ENCODE measurements at places on chromosomes 1 and 21.
A peak's percentile ranks its signal among the peaks of the same experiment; 100 is the strongest.

- DNase-seq, result no peak
Observed at GRCh38 chr1:118254491-118255425, 69.7 kb upstream of the SPAG17 start.

GRCh38 chr1:72777918-72778317, 495.6 kb upstream of the NEGR1 start:
- DNase-seq, result no peak

- DNase-seq, result no peak
Observed at GRCh38 chr1:23980728-23981070, 572 bp upstream of the SRSF10 start.

DNA sequence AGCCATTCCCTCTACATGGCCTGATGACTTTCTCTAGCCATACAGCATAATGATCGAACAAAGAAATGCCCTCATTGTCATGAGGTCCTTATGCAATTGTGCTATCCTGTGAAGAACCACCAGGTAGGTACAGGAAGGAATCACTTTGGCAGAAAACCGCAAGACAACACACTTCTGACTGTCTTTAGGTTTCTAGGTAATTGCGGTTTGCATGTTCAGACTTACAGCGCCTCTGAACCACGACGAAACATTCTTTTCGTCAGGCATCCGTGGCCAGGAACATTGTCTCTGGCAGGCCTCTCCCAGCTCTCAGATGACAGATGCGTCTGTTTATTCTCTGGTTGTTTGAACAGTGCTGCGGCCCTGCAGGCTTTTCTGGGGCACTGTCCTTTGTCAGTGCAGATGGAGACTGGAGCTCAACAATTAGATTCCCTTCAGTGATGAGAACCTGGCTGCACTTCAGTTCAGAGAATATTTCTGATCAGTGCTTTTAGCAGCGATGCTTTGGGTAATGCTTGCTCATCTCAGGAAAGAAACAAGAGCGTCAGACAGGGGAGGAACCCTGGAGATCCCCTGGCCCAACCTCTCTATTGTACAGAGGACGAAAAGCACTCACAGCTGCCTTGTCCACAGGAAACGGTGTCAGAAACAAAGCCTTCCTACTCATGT, 63.4 kb downstream of the B3GALT5 start:
- no peak for DNase-seq

DNA sequence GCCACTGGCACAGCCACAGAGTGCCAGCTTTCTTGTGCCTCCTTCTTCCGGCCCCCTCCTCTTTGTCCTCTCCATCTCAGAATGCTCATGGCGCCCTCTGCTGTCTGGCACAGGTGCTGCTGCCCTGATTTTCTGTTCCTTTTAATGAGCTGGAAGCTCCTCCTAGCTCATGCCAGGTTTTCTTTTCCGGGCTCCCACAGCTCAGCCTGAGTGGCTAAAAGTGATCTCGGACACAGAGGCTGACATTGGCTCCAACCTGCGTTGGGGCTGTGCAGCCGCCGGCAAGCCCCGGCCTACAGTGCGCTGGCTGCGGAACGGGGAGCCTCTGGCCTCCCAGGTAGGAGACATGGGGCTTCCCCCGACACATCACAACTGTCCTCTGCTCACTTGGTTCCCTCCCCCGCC, 18.7 kb downstream of the CNTN2 start:
- peak; percentile 12 for DNase-seq

GRCh38 chr1:173009597-173009996, 41.1 kb downstream of the TNFSF18 start:
- no peak for DNase-seq

- no peak for DNase-seq
Observed at GRCh38 chr1:104973516-104973915, 1223.8 kb downstream of the AMY1C start.

DNA sequence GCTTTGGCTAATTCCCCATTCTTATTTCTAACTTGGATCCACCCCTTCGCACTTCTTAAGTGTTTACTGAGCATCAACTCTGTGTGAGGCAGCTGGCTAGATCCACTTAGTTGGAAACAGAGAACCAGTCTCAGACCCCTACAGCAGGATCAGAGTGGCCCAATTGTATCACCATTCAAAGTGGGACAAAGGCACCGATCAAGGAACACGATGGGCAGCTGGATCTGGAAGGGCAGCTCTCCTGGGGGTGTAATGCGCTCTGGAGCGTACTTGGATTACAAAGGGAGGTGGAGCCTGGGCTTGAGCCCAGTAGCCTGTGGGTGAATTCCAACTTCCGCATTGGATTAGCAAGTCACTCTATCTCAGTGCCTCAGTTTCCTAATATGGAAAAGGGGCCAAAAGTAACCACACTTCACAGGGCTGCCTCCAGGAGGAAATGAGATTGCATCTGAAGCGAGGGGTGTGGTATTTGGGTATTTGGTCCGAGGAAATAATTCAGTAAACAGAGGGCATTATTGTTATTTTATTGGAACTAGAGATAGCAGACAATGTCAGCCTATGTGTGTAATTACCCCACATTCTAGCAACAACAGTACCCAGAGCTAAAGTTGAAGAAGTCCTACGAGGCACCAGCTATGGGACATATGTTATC, 11.9 kb downstream of the ECE1 start:
- no peak for DNase-seq

DNA sequence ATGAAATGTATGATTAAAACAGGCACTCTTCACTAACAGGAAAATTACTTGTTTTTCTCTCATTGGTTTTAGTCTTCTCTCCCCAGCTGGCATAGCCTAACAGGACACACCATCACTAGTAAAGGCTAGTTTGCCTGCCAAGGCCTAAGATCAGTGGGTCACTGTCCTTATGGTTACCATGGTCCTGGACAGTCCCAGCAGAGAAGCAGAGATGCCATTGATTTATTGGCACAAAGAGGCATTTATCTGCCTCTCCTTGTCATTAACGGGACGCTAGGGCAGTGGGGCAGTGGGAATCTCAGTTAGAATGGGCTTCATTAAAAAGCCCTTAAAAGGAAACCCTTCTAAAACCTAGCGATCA, 13.9 kb downstream of the CD247 start:
- DNase-seq, result no peak

DNA sequence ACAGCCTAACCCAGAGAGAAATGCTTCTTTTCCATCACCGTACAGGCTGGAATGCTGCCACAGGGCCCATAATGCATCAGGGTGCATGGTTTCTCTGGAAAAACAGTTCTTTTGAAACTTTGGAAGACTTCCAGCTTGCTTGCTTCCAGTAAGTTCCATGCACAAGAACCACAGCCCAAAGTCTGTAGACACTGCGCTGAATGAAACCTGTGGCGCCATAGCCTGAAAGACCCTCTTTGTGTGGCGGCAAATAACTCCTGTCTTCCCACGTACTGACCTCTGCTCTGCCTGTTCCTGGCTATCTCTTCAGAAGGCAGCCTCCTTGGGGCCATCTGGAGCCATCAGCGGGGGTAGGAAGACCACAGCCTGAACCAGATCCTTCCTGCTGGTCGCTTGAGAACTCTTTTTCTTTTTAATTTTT, 15.1 kb downstream of the MIIP start:
- no peak for DNase-seq

DNA sequence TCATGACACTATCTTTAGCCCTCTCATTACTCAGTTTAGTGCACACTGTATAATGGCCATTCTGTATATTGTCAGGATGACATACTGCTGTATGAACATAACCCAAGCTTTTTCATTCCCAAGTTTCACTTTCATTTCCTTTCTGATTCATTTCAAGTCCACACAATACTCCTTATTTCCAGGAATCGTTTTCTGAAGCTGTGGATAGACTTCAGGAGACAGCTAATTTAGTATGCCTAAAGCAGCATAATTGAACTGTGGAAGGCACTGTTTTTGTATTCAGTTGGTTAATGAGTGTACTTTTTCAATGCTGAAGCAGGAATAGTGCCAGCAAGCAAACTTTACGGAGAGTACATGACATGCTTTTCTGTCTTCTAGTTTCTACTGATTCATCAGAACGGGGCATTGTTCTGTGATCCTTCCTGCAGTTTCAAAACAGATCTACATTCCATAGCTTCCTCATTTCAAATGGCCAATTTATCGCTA, 578.5 kb upstream of the ZP4 start:
- no peak for DNase-seq

GRCh38 chr1:172585348-172585747, 52.4 kb downstream of the SUCO start:
- no peak for DNase-seq

GRCh38 chr1:188700116-188700515, 1777.5 kb downstream of the BRINP3 start:
- no peak for DNase-seq

GRCh38 chr1:67031859-67032247, 22.1 kb downstream of the SLC35D1 start:
- DNase-seq, result no peak

DNA sequence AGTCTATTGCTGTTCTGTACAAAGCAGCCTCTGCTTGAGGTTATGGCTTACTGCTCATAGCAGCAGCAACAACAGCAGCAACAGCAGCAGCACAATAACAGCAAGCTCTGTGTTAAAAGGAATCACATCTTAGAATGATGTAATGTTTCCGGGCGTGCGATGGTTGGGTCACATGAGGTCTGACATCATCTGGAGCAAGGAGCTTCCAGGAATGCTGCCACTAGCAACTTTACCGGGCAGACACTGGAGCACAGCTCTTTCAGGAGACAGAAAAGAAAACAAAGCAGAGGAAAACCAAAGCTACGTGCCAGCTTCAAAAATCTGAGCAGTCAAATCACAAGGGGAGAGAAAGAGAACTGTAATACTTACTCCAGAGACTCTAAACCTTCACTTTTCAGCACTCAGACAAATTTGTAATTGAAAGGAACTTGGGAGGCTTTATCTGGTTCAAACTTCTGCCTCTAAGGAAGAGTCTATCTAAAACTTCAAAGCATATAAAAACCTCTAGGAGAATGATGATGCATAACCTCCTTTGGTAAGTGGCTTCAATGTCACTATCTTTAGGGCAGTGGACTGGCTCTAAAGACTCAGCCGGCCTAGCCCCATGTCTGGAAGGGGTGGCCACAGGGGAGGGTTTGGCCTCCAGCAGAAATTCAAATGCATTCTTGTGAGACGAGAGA, 28.3 kb upstream of the RAB3GAP2 start:
- DNase-seq, result peak; percentile 38

GRCh38 chr1:77134359-77134758, 84.9 kb downstream of the PIGK start:
- DNase-seq, result no peak

DNA sequence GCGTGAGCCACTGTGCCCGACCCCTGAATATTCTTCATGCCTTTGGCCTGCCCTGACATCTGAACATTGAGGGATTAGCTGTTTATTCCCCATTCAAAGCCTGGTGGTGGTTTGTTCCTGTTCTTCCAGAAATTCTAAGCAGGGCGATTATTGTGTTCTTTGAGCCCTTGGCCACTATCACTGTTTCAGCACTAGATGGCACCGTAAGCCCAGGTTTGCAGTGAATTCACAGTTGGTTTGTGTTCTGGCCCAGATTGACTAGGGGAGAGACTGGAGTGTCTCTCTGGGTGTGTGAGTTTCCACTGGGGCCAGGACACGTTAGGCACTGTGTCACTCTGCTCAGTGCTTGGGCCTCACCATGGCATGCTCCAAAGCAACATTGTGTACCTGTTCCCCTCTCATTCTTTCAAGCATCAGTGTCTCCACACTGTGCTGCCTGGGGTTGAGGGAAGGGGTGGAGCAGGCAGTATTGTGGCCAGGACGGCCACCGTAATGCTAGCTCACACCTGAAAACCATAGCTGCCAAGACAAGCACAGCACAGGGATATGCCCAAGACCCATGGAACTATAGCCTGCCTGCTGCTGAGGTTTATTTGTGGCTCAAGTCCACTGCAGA, 52.7 kb downstream of the PKN2 start:
- no peak for DNase-seq

GRCh38 chr21:35057428-35057827, 8.3 kb upstream of the RUNX1 start:
- no peak for DNase-seq

- no peak for DNase-seq
Observed at GRCh38 chr1:76095802-76096201, 21.3 kb downstream of the ST6GALNAC3 start.

- no peak for DNase-seq
Observed at GRCh38 chr1:36576118-36576517, 93.4 kb upstream of the CSF3R start.

DNA sequence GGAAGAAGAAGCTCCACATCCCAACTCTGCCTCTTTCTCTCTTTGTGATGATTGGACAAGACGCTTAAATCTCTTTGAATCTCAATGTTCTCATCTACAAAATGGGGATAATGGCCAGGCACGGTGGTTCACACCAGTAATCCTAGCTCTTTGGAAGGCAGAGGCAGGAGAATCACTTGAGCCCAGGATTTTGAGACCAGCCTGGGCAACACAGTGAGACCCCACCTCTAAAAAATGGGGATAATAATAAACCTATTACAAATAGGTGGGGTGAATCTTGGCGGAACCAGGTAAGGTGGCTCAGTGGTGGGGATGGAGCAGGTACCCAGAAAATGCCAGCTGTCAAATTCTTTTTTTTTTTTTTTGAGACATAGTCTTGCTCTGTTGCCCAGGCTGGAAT, 29.4 kb upstream of the ARHGEF10L start:
- no peak for DNase-seq

DNA sequence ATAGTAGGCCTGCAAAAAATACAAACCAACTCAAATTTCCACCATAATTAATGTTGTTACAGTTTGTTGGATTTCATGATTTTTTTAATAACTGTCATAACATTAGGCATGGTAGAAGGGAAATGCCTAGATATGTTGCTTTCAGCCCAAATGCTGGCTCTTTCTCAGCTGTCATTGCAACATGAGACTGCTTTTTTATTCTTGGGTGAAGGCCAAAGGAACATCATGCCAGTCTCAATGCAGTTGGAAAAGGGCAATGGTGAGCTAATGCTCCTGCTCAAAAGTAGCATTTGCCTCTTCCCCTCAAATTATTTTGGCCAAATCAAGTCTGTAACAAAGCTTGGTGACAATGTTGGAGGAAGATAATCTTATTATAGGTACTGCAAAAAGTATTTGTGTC, 877.7 kb upstream of the PRMT6 start:
- no peak for DNase-seq

DNA sequence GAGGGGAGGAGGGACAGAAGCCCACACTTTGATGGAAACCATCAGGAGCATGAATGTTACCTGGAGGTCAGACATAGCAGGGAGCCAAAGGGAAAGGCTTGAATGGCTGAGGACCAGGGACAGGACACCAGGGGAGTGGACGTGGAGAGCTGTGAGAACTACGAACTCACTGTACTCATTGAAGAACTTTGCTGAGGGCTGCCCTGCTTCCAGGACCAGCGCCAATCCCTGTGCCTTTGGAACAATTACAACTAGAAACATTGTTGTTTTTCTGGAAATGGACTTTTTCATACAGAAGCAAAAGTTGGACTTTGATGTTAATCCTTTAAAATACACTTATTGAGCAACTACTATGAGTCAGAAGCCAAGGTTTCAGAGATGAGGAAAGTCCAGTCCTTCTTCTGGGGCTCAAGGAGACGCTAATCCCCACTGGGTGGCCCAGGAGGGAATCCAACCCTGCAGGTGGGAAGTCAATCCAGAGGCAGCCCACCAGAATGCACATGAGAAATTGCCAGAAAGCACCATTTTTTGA, 12.9 kb downstream of the TSPAN2 start:
- no peak for DNase-seq

DNA sequence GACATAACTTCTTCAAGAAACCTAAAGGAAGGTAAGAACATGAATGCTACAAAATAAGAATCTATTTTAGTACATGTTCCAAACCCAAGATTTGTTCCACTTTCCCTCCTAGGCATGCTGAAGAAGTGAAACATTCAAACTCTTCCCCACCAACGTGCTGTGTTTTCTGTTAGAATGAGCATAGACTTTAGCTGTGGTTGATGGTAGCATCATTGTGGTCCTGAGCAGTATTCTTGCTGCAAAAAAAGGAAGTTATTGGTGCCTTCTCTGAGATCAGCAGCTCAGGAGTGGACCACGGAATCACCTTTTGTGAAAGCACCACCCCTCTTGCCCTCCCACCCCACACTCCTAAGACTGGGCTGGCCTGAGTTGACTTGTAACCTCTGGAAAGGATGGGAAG, 100.4 kb upstream of the POGK start:
- no peak for DNase-seq
